Fibroblast of mammary gland (primary cell): ENCODE measurements at places on chromosomes 2 and 18.

DNA sequence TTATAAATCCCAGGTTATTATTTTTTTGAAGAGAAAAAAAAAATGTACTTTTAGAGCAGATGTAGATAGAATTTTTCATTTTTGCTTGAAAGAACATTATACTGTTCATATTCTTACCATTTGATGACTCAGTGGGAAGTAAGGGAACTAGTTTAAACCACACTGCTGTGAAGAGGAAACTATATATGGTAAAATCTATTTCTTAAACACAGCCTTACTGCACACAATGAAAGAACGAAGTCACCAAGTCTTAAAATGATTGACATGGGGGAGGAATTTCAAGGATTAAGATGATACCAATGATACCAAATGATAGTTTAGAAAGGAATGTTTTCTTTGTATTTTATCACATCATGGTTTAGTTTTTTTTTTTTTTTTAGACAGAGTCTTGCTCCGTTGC is 5.0 kb downstream of the ACTR2 start:
- DNase-seq: peak; percentile 62

GRCh38 chr2:37501113-37501512 is 156.7 kb downstream of the QPCT start:
- no peak for DNase-seq

DNA sequence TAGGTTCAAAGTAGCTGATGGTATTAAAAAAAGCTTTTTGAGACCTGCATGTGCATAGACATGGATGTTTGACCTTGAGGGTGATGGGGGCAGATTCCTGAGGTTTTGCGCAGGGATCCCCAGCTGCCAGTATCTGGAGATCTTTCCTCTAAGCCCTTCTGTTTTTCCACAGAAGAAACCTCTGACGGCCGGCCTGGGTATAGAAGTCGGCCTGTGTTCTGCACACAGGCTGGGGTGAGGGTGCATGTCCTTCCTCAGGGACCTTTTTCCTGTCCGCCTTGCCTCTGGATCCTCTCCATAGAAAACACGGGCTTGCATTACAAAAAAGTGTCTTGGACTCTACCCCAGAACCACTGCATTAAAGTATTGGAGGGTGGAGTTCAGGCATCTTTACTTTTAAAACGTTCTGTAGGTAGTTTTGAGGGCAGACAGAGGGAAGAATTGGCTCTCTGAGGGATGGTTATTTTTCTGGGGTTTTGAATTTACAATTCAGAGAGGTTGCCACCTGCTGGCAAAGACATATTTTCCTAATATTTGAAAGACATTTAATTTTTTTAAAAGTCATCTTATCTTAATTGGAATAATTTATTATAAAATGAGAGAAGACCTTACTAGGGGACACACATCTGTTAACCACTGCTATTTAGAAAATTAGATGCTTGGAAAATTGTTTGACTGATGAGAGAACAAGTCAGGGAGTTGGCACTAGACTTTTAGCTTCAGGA is 350.6 kb downstream of the DCDC2C start:
- DNase-seq: no peak

GRCh38 chr2:179991344-179991743 is 15.8 kb downstream of the CWC22 start:
- peak; percentile 24 for DNase-seq

- DNase-seq: peak; percentile 48
These were observed 66.3 kb upstream of the GLI2 start for GRCh38 chr2:120669121-120669952.

DNA sequence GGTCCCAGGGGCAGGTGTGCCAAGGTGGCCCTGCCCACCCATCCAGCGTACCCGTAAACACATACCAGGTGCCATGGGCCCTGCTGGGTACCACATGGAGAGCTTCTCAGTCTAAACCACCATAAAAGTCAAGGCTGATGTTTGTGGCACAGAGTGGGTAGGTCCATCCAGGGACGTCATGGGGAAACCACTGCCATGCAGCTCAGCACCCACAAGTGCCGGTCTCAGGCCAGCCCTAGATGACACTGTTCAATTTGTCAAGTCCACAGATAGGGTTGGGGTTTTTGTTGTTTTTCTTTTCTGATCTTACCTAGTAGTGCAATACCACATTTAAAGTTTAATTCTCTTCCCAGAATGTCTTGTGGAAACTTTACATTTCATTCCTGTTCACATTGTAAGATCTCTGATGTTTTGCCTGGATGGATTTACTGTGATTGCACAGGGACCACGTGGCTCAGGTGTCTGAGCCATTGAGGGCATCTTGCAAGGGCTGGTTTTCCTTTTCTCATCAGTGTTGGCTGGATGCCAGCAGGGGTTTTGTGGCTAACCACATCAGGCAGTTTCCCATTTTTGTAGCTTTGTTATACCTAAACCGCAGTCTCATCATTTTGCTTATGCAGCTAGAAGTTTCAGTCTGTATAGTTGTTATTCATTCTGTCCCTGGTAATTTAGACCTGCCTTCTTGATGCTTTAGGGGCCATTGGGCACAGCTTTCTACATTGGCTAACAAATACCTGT is 64.7 kb downstream of the STK25 start:
- DNase-seq: peak; percentile 67

DNA sequence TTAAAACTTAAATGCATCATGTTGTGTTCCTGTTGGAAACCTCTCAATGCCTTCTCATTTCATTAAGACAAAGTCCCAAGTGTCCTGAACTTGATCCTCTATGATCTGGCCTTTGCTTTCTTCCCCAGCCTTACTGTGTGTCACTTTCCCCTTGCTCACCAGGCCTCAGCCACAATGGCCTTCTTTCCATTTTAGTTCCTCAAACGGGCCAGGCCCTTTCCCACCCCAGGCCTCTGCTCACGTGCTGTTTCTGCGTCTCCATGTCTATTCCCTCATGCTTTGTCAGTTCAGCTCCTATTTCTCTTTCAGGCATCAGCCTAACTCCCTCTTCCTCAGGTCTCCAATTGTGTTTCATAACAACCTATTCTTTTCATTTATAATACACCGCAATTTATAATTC is 19.5 kb downstream of the CXCR4 start:
- DNase-seq: no peak

DNA sequence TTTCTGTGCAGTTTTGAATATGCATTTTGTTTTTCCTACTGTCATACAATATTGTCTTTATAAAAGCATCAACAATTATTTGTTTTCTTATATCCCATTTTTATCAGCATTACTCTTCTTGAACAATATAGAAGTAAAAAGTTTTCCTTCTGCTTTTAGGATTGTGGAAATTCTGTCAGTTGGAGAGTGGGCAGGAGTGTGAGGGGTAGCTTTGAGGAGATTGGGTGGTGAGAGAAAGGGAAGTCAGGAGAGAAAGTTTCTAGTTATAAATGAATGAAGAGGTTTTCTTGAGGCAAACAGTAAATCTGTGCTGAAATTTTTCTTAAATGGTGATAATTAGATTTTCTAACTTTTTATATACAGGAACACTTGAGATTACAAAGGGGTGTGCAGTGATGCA is 151.7 kb upstream of the NOSTRIN start:
- DNase-seq: no peak

DNA sequence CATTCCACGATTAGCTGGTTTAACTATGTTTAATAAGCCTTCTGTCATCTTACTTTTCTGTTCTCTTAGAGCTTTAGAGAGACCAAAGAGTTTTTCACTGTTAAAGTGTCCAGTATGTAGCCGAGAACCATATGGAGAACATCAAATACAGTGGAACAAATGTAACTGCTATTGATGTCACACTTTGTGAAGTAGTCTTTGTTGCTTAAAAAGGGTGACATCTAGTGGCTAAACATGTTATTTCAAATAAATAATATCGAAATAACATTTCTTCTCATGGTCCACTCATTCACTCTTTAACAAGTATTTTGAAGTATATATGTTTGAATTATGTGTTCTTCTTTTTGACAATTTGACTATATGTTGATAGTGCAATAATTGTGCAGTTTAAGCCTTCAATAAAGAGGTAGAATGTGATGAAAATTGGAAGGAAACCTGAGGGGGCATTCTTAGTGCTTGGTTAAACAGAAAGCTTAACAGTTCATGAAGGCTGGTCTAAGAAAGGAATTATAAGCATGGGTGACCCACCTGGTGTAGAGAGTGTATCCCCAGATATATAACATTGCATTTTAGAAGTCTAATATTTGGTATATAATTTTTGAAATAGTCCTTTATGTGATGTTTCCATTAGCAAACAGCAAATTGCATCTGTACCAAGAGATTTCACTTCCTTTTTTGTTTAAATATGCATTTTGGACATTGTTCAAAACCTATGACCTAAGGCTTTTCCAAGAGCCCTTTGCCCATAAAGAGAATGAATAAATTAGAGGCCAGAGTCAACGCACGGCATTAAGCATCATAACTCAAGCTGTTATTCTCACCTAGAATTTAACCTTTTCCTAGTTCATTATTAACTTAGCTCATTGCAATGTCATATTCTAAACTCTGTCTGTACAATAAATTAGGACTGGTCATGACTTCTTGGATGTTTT is 112.1 kb downstream of the KYNU start:
- DNase-seq: peak; percentile 62

GRCh38 chr2:118968961-118969733 is 27.2 kb downstream of the MARCO start:
- peak; percentile 56 for DNase-seq

GRCh38 chr2:43345391-43345813 is 119.0 kb upstream of the ZFP36L2 start:
- DNase-seq: peak; percentile 53

DNA sequence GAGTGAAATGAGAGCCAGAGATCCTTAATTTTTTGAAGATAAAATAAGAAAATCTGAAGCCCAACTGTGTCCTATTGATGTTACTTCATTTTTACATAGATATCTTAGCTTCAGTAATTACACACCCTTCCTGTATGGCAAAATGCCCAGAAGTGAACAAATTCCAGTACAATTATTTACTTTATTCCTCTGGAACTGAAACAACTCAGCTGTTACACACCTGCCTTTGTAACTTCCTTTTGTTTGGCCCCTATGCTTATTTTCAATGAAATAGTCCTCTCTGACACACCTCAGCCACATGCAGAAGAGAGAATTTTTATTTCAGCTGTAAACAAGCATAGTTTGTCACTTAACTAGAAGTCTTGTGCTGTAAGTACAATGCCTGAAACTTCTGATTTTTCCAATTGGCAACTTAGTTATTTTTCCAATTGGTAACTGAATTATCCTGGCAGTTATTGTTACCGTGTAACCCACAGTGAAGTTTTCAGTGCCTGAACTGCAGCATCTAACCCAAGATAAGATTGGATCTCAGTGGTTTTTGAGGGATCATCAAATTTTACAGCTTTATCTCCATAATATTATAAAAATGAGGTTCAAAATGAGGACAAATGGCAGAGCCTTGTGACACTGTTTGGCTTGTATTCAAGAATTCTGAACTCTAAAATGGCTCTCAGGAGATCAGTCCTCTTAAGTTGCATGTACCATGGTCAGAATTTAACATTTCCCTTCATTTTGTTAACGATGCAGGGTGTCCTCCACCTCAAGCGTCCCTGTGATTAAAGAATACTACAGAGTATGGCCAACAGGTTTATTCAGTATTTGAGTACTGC is 82.6 kb downstream of the PKP4 start:
- DNase-seq: peak; percentile 76

GRCh38 chr2:35783723-35784122 is 571.9 kb upstream of the CRIM1 start:
- DNase-seq: no peak
